ENCODE measurements at places on chromosomes 3 and 15. TPM values are rescaled to one million over a fixed set of nuclear protein-coding genes. Genes with fewer than 3 reads are reported as not detected.

The CSTA gene
- total RNA-seq = not detected

DNA sequence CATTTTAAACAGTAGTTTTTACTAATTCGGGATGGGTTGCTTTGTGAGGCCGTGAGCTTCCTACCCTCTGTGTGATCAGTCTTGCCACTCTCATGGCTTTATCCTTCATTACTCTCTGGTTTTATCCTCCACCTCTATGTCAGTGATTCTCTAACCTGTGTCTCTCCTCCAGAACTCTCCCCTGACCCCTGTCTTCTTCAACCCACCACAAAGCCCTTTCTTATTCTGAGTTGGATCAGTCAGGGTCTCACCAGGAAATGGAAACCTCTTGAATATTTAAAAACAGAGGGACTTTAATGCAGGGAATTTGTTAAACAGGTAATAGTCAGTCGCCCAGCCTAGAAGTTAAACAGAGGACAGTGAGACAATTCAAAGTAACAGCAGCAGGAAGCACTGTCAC, 64.2 kb upstream of the ADPGK start:
- no peak overlapping the region for H3K4me3 ChIP-seq
- H3K36me3 ChIP-seq = no peaks in the 10 kb centered on the region
- DNase-seq = no peak
- H3K27me3 ChIP-seq = peaks cover 30% of the 10 kb centered on the region
- no peak overlapping the region for H3K27ac ChIP-seq

DNA sequence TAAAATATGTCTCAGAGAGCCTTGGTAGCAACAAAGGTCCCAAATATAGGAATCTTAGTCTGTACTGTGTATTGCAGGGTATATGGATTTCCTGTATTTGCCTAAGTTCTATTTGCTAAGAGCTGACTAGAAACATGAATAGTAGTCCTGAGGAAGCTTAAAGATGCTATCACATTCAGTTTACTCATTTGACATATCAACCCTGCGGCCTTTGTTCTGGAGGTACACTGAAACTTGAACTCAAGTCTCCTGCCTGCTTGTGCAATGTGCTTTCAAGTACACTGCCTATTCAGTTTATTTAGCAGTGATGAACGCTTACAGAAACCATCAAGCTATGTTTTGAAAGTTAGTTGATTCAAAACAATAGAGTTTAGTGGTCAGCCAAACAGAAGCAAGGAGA, 21.1 kb downstream of the IL1RAP start:
- H3K4me1 ChIP-seq = peaks cover 3% of the 10 kb centered on the region
- peaks cover 10% of the 10 kb centered on the region for H3K36me3 ChIP-seq
- DNase-seq = no peak

DNA sequence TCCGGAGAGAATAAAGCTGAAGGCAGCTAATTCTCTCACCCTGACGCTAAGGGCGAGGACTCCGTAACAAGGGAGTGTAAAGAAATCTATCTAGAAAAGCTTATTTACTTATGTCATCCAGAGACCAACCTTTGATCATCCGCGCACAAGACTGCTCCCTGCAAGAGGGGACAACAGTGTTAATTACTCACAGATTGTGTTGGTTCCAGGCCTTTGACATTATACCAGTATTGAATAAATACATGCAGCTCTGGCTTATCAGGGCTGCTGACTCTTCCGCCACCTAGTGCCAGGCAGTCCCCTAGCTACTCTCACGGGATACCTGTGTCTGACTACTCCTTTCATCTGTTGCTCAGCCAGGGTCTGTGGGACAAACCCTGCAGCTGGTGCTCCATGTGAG, 211.7 kb downstream of the DTWD1 start:
- H3K4me1 ChIP-seq = no peaks in the 10 kb centered on the region
- no peaks in the 10 kb centered on the region for H3K27me3 ChIP-seq
- H3K36me3 ChIP-seq = no peaks in the 10 kb centered on the region
- DNase-seq = no peak

Measured in activated naive CD8-positive, alpha-beta T cell treated with anti-CD3 and anti-CD28 coated beads, Interleukin-2, amount 10 ng/mL, durations not matched to agents 7 days and 5 days (primary cell).